Progenitor cell of endocrine pancreas (in vitro differentiated cells): ENCODE measurements at places on chromosomes 2 and 18. TPM values are rescaled to one million over a fixed set of nuclear protein-coding genes. Genes with fewer than 3 reads are reported as not detected.

CYTIP gene
- total RNA-seq: 0.14 and 0.27 TPM in 2 replicates

GRCh38 chr2:136423516-136423996, 305.6 kb upstream of the CXCR4 start:
- peak; percentile 78 for DNase-seq

DNA sequence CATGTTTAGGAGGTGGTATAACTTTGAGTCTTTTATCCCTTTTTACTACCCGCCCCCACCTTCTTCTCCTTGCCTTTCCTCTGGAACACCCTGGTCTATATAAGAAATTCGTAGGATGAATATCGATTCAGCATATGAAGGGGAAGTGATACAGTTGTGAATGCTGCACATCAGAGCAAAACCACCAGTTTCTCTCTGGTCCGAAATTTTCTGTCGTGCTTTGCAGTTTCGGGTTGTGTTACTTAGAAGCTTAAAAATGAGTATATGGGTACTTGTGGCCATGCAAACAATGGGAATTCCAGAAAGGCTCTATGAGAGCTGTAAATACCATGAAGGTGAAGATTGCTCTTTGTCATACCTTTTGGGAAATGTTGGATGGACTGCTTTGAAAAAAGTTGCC, 60.6 kb downstream of the DAW1 start:
- DNase-seq: no peak

- DNase-seq: no peak
Observed at GRCh38 chr2:216520112-216520511, 21.5 kb downstream of the RPL37A start.

BMP10 gene
- not detected in 2 replicates for total RNA-seq

DSEL gene
- 5.9 and 6.2 TPM in 2 replicates for total RNA-seq

SERPINB10 gene
- not detected in 2 replicates for total RNA-seq

NIF3L1 gene
- 27.1 and 27.5 TPM in 2 replicates for total RNA-seq

ESPNL gene
- 0.31 and 0.40 TPM in 2 replicates for total RNA-seq

- DNase-seq: no peak
Observed at GRCh38 chr2:50535971-50536759, 495.8 kb downstream of the NRXN1 start.
